NCI-H187 (cell line): ENCODE measurements at places on chromosomes 12 and 14.

DNA sequence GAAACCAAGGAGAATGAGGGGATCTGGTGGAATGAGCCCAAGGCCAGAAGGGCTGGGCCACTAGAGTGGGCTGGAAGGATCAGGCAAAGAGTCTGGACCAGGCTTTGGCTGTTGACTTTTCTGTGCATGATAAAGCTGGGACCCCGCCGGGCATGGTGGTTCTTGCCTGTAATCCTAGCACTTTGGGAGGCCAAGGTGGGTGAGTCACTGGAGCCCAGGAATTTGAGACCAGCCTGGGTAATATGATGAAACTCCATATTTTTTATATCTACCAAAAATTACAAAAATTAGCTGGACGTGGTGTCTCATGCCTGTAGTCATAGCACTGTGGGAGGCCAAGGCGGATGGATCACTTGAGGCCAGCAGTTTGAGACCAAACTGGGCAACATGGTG lies 393 bp upstream of the KLHL33 start:
- no peak for DNase-seq

- no peak for DNase-seq
Observed at GRCh38 chr14:75961662-75962061, 20.1 kb downstream of the TGFB3 start.

DNA sequence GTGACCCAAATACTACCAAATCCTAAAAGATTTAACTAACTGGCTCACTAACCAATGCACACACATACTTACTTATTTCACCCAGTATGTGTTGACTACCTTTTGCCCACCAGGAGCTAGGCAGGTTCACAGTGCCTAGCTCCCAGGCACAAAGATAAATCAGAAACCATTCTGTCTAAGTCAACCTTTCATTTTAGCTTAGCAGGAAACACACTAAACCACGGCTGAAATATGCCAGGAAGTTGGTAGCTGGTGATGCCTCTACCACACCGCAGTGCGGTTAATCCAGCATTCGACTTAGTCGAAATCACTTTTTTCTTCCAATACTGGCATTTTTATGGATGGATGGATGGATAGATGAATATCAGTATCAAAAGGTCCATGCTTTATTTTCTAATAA lies 597.7 kb downstream of the DIO2 start:
- no peak for DNase-seq

- no peak for DNase-seq
Observed at GRCh38 chr12:80293347-80293746, 150.7 kb upstream of the PTPRQ start.
